ENCODE measurements at places on chromosomes 12 and 14. TPM values are rescaled to one million over a fixed set of nuclear protein-coding genes. Genes with fewer than 3 reads are reported as not detected.

DNA sequence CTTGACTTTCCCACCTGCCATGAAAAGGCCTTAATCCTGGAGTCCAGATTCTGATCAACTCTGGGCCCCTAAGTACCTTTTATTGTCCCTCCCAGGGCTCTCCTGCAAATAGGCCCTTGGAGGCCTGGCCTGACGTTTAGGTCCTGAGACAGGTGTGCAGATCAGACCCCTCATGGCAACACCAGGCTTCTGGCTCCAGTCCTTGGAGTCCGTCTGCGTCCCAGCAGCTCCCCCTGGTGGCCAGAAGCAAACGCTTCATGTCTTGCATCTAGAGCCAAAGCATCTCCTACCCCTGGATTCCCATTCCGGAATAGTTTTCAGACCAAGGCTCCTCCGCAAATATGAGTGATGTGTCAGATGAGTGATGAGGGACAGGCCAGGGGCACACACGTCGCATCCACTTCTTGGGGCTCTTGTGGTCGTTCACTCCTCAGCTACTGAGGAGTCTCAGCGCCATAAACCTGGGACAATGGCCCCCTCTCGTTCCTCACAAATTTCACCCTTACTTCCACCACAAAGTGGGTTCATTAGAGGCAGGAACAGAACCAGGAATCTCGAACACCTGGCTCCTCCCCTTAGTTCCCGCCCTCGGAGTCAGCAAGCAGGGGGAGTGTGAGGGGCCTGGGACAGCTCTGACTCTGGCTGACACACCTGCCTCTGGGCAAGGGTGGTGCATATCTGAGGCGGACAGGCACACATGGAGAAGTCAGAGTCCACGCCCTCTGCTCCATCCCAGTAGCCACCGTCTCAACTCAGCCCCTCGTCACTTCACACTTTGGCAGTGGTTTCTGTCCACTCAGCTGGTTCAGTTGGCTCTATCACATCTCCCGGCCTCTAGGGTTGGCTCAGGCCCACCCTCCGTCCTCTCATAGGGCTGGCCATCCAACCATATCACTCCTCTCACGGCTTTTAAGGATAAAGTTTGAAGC lies 77.9 kb upstream of the PWP1 start:
- H3K27me3 ChIP-seq = no peaks in the 10 kb centered on the region
- DNase-seq = peak; percentile 62
- H3K27ac ChIP-seq = no peak overlapping the region
- no peaks in the 10 kb centered on the region for H3K36me3 ChIP-seq
- H3K4me3 ChIP-seq = no peak overlapping the region

- no peak for DNase-seq
- no peak overlapping the region for H3K27ac ChIP-seq
- H3K4me1 ChIP-seq = peaks cover 9% of the 10 kb centered on the region
- H3K36me3 ChIP-seq = no peaks in the 10 kb centered on the region
- H3K27me3 ChIP-seq = peaks cover 45% of the 10 kb centered on the region
- H3K4me3 ChIP-seq = no peak overlapping the region
These were observed 64.1 kb downstream of the LRP6 start for GRCh38 chr12:12202747-12203146.

DNA sequence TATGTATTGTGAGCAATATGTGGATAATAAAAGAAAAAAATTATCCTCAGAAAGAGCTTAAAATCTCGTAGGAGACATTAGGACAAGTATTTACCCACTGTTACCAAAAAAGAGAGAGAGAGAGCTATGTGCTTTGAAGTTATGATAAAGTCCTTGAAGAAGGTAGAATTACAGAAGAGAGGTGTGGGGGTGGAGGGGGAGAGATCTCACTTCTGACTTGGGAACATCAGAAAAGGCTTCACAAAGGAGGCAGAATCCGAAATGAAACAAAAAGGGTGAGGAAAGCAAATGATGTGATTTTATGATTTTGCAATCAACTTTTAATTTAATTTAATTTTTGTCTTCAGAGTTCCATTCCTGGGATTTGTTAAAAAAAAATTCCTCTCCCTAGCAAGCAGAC lies 311.8 kb upstream of the ATP2B1 start:
- H3K27me3 ChIP-seq = peaks cover 12% of the 10 kb centered on the region
- no peak for DNase-seq
- H3K27ac ChIP-seq = no peak overlapping the region
- H3K4me1 ChIP-seq = no peaks in the 10 kb centered on the region
- no peak overlapping the region for H3K4me3 ChIP-seq

Gene CRY1
- 26.0 TPM for total RNA-seq

Gene NGB
- total RNA-seq = not detected

Gene RNF212B
- not detected for total RNA-seq

Measured in activated T-helper 2 cell treated with anti-CD3 and anti-CD28 coated beads, Interferon-gamma antibody, Interleukin-2, Interleukin-4, amounts not matched to agents 10 μg/mL and 5 μg/mL and 100 μg/mL, durations not matched to agents 14 hours and 24 hours and 36 hours (primary cell).